Urinary bladder (tissue), 4 donors: ENCODE measurements at places on chromosomes 5 and 9. TPM values are rescaled to one million over a fixed set of nuclear protein-coding genes. Genes with fewer than 3 reads are reported as not detected.

Gene OTULINL
- total RNA-seq = 13.0 TPM

Gene PCDHGB6
- 12.0 TPM for total RNA-seq

DNA sequence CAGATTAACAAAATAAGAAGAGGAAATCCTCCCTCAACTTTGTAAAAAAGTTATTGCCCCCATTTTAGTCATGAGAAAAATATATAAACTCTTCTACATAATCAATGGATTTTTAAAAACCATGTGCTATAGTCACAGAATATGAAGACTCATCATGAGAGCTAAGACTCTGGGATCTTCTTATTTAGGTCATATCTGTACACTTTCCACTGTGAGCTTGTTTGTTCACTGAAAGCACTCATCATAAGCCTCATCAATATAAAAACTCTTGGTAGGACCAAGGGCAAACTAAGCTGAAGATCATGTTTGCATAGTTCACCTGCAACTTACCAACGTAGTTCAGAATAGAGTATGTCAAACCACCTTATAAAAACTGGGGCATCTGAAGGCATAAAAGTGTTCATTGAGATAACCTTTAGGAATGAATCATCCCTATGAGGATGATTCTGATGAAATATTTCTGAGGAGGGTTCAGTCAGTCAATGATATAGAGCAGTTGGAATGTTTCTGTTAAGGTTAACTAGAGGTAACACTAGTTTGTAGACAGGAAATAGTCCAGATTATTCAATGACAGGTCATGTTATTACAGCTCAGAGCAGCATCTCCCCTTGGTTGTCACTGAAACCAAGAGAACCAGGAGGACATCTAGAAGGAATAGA is 289.9 kb upstream of the SMC2 start:
- no peak for DNase-seq

DNA sequence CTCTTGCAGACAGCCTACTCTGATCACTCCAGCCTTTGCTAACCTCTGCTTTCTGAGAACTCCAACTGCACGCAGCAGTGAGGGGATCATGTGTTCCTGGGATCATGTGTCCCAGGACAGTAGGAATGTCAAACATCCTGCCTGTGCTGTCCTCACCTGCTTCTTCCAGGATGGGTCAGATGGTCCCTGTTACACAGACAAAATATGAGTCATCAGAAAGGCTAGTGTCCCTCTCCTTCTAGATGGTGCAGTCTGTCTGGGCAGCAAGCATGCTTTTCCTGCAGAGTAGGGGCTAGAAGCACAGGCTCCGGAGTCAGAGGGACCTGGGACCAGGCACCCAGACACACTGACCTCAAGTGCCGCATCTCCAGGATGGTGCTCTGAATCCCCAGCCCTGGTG is 20.1 kb upstream of the SLC25A48 start:
- DNase-seq = no peak

GRCh38 chr5:61332358-61332749 is 296 bp downstream of the ZSWIM6 start:
- DNase-seq = no peak

Gene ZNF354B
- total RNA-seq = 34.5 TPM

- no peak for DNase-seq
Measured at GRCh38 chr5:136070486-136071285, 41.9 kb downstream of the TGFBI start.

- no peak for DNase-seq
Measured at GRCh38 chr9:137552022-137552768, 516 bp downstream of the MRPL41 start.

GRCh38 chr9:33263131-33264002 is 1.1 kb downstream of the BAG1 start:
- no peak for DNase-seq

Gene AQP3
- 27.1 TPM for total RNA-seq

Gene MAST4
- 69.1 TPM for total RNA-seq

DNA sequence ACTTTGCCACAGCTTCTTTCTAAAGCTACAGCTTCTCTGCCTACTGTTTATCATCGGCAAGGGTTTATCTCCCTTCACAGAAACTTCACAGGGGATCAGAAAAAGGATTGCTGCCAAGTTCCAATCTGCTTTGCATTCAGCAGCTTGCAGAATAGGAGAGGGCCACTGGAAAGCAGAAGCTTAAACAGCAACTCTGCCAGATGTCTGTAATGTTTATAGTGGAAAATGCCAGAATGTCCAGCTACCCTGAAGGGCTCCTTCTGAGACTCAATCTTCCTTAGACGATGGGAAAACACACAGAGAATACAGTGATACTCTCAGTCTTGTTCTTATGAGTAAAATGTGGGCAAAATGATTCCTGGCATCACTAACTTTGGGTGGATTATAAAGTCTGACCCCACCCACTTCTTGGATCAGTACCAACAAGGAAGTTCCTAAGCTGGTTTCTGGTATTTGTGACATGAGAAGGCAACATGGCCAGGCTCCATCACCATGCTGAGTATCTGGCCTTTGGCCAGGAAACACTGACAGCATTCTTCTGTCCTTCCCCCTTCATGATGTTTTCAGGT is 19.0 kb downstream of the STOM start:
- peak; percentile 76 for DNase-seq

Gene ANXA2R
- total RNA-seq = 3.5 TPM

- no peak for DNase-seq
Measured at GRCh38 chr5:59007460-59008063, 424.7 kb downstream of the RAB3C start.
